Stimulated activated CD8-positive, alpha-beta memory T cell treated with anti-CD3 and anti-CD28 coated beads, Interleukin-4, amount 100 ng/mL, for 1 hour (primary cell): ENCODE measurements at places on chromosomes 12 and 14.

DNA sequence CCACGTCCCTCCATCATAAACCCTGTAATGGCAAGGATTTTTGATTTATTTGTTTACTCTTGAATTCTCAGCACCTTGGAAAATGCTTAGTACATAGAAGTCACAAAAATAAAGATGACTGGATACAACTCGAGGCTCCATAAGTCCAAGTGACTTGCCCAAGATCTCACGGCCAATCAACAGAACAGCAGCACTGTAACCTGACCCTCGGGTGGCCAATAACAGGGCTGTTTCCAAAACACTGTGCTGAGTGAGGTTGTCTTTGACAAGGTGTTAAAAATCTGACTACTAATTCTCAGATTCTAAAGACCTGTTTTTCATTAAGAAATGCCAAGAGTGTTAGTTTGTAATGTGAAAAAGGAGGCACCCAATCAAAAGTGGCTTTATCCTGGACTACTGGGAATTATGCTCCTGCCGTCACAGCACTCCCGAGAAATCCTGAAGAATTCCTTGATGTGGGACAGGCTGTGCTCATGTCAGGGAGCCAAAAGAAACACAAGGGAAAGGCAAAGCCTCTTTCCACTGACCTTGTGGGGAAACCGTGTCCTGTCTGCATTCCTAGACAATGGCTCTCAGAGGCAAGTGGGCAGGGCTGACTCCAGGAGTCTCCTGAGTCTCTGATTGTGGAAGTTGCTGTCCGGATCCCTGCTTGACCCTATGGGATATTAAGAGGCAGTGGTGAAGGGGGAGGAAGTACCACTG, 204.7 kb upstream of the PELI2 start:
- DNase-seq: no peak

DNA sequence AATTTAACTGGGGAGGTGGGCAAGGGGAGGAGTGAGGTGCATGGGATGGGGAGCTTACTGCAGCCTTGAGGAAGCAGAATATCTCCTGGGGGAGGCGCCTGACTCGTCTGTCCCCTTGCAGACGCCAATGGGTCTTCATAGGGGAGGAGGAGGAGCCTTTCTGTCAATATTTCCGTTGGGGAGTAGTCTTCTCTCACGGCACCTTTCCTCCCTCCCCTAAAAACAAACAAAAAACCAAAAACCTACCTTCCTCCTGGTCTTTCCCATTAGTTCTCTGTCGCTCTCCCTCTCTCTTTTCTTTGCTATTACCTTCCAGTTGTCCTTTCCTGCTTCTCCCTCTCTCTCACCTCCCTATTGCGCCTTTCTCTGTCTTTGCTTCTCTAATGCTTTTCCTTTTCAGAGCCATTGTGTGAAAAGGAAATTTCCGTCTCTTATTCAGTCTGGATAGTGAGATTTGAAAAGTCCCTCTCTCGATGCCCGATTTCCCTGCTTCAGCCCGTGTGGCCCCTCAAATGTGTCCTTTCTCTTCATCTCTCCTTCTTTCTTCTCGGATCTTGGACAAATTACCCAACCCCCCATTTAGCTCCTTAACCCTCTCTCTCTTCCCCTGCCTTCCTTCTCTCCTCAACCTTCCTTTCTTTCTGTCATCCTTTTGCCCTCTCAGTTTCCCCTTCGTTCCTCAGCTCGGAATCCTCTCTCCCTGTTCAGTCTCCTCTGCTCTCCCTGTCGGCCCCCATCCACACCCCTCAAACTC, 5.9 kb downstream of the GPR84 start:
- DNase-seq: no peak

DNA sequence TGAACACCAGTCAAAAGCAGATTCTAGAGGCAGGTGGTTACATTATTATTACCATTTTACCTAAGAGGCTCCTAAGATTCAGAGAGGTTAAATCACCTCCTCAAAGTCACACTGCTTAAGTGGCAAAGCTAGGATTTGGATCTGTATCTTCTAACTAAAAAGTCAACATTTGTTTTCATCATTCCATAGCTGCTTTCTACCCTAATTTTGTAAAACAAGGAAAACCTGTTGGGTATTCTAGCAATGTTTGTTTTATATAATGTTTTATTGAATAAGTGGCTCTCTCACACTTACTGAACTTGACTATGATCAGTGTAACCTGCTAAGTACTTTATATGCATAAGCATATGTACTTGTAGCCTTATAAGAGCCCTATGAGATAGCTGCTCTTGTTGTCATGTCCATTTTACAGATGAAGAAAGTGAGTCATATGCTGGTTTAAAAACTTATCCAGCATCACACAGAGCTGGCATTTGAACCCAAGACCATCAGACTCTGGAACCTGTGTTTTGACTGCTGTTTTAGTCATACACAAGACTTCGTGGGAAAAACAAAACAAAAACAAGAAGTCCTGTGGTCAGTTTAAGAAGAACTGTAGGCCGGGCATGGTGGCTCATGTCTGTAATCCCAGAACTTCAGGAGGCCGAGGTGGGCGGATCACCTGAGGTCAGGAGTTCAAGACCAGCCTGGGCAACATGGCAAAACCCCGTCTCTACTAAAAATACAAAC, 31.7 kb upstream of the EVL start:
- no peak for DNase-seq

DNA sequence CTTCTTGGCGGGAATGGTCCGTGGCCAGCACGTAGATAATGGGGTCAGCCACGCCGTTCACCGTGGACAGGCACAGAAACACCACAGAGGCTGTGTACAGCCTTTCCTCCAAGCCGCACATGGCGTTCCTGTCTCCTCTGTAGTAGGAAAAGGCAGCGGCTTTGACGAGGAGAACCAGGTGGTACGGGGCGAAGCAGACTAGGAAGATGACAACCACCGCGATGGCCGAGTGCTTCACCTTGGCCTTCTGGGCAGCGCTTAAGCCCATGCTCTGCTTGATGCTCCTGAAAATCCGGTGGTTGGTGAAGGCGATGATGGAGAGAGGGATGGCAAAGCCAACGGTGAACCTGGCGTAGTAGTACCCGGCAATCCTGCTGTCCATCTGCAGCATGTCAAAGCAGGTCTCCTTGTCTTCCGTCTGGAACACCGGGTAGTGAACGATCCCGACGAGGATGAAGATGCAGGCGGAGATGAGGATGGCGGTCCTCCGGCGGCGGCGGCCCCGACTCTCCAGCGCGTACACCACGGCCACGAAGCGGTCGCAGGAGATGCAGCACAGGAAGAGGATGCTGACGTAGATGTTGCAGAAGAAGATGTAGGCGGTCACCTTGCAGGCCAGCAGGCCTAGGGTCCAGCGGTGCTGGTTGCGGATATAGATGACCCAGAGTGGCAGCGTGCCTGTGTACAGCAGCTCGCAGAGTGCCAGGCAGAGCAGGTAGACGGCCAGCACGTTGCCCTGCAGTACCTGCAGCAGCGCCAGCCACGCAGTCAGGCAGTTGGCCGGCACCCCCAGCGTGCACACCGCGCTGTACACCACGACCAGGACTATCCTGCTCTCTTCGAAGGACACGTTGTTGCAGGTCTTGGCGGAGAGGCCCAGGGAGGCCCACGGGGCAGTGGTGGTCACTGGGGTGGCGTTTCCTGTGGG, 13.8 kb downstream of the GPR132 start:
- no peak for DNase-seq

DNA sequence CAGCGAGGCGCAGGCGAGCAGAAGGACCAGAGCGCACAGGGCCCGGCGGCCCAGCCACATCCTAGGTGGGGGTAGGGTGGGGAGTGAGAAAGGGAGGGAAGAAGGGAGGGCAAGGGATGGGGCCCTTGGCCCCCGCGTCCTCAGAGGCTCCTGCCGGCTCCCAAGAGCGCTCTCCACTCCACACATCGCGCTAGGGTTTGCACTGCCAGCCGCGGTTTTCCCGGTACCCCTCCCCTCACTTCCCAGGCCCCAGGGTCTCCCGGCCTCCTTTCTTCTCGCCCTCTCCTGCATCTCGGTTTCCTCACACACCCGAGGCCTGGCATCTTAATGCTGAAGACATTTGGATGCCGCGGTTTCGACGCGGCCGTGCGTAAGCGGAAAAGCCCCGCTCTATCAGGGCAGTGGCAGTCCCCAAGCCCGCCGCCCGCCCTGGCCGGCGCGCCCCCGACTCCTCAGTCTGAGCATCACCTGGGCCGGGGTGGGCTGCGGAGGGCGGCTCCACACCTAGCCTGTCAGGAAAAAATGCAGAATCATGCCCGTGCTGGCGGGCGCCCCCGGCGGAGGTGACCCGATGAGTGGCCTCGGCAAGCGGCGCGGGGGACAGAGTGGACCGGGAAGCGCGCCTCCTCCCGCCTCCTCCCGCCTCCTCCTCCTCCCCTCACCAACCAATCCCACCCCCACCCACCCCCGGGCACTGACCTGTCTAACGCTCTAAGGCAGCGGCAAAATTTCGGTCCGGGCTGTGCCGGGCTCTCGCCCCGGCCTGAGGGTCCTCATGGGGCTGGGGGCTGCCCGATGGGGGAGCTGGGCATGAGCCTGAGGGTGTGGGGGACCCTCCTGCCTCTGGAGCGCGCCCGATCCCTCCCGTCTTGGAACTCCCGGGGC, 686 bp downstream of the B4GALNT1 start:
- no peak for DNase-seq

DNA sequence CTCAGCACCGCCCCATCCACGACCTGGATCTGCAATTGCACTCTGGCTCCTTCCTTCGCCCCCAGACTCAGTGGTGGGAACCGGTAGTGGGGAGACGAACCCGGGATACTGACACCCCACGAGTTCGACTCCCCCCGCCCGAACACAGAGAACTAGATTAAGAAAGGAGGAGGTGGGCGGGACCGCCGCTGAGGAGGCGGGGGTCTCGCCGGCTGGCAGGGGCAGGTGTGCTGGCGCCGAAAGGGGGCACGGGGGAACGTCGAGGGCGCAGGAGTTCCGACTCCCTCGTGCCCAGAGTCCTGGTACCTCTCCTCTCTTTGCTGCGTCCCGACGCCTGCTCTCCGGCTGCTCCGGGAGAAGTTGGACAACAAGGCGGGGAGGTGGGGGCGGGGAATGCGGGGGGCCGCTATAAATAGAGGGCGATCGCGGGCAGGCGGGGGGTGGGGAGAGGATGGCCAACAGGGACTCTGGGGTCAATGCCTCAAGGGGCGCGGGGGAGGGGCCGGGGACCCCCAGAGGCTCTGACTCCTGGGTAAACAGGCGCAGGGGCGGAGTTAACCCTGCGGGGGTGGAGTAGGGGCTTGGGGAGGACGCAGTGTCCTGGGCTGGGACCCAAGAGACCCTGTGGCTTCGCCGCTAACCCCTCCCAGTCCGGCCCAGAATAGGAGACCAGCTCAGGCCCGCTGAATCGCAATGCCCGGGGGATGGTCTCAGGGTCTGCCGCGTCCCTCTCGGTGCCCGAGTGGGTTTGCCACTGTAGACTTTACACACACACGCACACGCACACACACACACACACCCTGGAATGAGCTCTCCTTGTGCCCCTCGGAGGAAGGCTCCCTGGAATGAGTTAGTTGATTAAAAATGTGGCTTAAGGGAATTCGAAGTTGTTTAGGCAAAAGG, 761 bp upstream of the NDRG2 start:
- no peak for DNase-seq

- no peak for DNase-seq
These were observed 40.0 kb upstream of the PAPOLA start for GRCh38 chr14:96461950-96462798.

DNA sequence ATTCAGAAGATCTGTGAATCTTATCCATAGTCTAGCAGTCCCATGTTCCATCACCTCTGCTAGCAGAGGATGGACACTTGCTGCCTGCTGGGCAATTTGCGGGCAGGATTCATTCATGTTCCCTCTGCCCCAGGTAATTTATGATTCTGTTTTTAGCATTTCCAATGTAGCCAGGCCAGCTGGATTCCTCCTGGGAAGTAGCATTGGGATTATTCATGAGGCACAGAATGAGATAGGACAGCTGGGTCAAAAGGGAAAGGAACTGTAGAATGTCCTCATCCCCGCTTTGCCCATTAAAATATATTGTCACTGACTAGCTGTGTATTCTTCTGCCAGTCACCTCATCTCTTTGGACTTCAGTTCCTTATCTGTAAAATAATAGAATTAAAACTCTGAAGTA, 68.7 kb downstream of the SLC35F4 start:
- DNase-seq: no peak

GRCh38 chr12:109109746-109110350, 6.5 kb upstream of the ACACB start:
- no peak for DNase-seq
